PC-3 (cell line): ENCODE measurements at places on chromosomes 11 and 22. TPM values are rescaled to one million over a fixed set of nuclear protein-coding genes. Genes with fewer than 3 reads are reported as not detected.

Gene TRPM5
- total RNA-seq: 0.06 TPM in 1 of 2 replicates, not detected in the other

DNA sequence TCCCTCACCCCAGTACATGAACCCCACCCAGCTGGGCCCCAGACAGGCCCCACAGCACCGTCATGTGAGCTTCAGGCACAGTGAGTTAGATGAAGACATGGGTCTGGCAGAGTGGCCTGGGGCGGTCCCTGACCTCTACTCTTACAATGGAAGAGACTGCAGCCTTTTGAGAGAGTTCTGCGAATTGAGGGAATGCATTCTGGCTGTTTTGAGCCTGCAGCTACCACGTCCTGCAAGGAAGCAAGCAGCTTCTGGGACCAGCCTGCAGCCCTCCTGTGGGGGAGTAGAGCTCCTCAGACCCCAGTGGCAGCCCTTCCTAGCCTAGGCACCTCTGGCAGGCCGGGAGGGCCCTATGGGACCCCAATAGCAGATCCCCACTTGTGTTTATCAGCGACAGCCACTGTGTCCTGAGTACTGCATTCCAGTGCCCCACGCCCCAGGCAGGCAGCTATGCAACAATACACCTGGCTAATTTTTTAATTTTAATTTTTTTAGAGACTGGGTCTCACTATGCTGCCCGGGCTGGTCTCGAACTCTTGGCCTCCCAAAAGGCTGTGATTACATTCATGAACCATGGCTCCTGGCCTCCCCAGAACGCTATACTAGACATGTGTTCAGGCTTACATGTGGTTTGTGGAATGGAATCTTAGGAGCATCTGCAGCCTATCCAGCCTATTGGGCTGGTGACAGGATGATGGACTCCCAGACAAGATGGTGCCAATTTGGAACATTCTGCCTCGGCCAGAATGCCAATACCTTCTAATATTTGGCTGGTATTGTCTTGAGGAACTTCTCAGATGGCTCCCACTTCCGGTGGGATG lies 717 bp upstream of the SLC7A4 start:
- no peaks in the 10 kb centered on the region for H3K27me3 ChIP-seq
- no peaks in the 10 kb centered on the region for H3K4me1 ChIP-seq
- DNase-seq: no peak
- no peak overlapping the region for H3K27ac ChIP-seq
- H3K36me3 ChIP-seq: no peaks in the 10 kb centered on the region

DNA sequence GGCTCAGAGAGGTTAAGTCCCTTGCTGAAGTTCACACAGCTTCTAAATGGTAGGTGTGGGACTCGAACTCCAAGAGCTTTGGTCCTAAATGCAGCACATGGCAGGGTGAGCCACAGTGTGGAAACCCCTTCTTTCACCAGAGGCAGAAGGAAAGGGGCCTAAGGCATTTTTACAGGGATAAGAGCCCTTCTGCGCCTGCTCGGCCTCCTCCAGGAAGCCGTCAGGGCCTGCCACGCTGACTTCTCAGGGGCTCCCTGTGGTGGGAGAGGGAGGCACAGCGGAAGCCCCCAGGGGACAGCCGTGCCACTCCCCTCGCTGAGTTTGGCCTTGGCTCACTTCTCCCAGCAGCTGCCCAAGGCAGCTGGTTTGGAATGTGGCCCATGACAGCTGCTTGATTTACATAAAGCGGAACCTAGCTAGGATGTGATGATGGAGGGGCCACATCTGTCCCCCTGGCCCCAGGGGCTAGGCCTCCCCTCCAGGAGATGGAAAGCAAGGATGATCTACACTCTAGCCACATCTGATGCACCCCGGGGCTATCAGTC lies 35.4 kb downstream of the CD82 start:
- no peak overlapping the region for H3K27ac ChIP-seq
- DNase-seq: no peak
- H3K4me3 ChIP-seq: no peak overlapping the region
- H3K27me3 ChIP-seq: no peaks in the 10 kb centered on the region

Gene CABP4
- total RNA-seq: 0.55 TPM in 1 of 2 replicates, not detected in the other

GRCh38 chr11:117908109-117908895 lies 20.9 kb downstream of the TMPRSS13 start:
- no peaks in the 10 kb centered on the region for H3K36me3 ChIP-seq
- peaks cover 5% of the 10 kb centered on the region for H3K4me1 ChIP-seq
- DNase-seq: no peak
- peaks cover 44% of the 10 kb centered on the region for H3K27me3 ChIP-seq
- no peak overlapping the region for H3K27ac ChIP-seq
- no peak overlapping the region for H3K4me3 ChIP-seq

DNA sequence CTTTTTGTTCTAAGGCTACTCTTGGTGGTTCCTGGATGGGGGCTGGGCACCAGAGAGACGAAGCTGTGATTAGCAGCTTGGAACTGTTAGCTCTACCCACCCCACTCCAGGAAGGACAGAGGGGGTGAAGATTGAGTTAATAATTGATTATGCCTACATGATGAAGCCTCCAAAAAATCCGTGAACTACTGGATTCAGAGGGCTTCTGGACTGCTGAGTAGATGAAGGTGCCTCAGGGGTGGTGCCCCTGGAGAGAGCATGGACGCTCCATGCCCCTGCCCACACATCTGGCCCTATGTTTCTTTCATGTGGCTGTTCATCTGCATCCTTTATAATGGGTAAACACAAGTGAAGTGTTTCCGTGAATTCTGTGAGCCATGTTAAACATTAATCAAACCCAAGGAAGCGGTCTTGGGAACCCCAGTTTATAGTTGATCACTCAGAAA lies 47.3 kb upstream of the CYP2D6 start:
- H3K4me1 ChIP-seq: no peaks in the 10 kb centered on the region
- no peaks in the 10 kb centered on the region for H3K36me3 ChIP-seq
- no peak overlapping the region for H3K4me3 ChIP-seq

Gene TMPRSS13
- 2.2 and 2.9 TPM in 2 replicates for total RNA-seq

Gene FAM111B
- 22.5 and 26.7 TPM in 2 replicates for total RNA-seq

DNA sequence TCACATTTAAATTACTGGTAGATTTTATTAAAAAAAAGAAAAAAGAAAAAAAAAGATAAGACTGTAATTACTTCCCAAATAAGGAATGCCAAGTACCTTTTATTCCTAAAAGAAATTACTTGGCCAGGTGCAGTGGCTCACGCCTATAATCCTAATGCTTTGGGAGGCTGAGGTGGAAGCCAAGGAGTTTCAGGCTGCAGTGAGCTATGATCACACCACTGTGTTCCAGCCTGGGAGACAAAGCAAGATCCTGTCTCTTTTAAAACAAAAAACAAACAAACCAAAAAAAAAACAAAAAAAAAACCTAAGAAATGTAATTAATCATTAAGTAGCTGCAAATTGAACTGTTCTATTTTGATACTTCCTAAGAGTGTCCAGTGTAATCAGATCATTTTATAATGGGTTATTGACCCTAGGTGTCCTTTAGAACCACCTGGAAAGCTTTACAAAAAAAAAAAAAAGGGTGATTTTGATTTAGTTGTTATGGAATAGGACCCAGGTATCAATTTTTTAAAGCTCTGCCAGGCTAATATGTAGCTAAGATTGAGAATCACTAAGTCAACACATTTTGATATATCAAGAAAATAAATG lies 10.8 kb downstream of the LIN7C start:
- H3K27ac ChIP-seq: no peak overlapping the region
- no peak overlapping the region for H3K4me3 ChIP-seq
- peaks cover 49% of the 10 kb centered on the region for H3K36me3 ChIP-seq

Gene SLC35F2
- total RNA-seq: 190 and 210 TPM in 2 replicates

DNA sequence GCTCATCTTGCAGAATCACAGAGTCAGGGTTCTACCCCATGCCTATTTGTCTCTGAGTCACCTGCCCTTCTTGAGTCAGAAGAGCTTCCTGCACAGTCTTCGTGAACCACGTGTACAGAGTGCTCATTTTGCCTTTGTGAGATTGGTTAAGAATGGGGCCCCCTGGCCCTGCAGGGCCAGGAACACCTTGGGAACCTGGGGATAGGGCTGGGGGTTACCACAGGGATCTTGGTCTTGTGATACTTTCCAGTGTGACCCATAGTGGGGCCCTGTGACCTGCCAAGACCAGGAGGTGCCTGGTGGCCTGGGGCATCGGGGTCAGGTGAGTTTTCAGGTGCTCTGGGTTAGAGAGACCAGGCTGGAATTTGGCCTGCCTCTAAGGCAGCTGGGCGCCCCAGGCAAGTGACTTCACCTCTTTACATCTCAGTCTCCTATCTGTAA lies 9.4 kb downstream of the TMPRSS13 start:
- H3K4me3 ChIP-seq: no peak overlapping the region
- no peak overlapping the region for H3K27ac ChIP-seq
- H3K36me3 ChIP-seq: no peaks in the 10 kb centered on the region
- peaks cover 65% of the 10 kb centered on the region for H3K27me3 ChIP-seq
- H3K4me1 ChIP-seq: no peaks in the 10 kb centered on the region
- DNase-seq: peak; percentile 35

Gene HEPHL1
- total RNA-seq: 3.3 and 4.4 TPM in 2 replicates

Gene OR2AG1
- not detected in 2 replicates for total RNA-seq

- H3K27me3 ChIP-seq: peaks cover 22% of the 10 kb centered on the region; the same call in 1 of the 2 replicates
- H3K36me3 ChIP-seq: no peaks in the 10 kb centered on the region
These were observed 309.1 kb upstream of the C11orf87 start for GRCh38 chr11:109112821-109113280.

- H3K4me3 ChIP-seq: no peak overlapping the region
- no peak overlapping the region for H3K27ac ChIP-seq
- H3K36me3 ChIP-seq: no peaks in the 10 kb centered on the region
- H3K4me1 ChIP-seq: no peaks in the 10 kb centered on the region
These were observed 46.1 kb upstream of the SYN3 start for GRCh38 chr22:33104147-33104854.

Gene TPBGL
- not detected in 2 replicates for total RNA-seq

GRCh38 chr11:110177086-110177456 lies 83.9 kb downstream of the ZC3H12C start:
- no peak overlapping the region for H3K4me3 ChIP-seq
- no peaks in the 10 kb centered on the region for H3K4me1 ChIP-seq
- H3K27me3 ChIP-seq: no peaks in the 10 kb centered on the region
- H3K36me3 ChIP-seq: no peaks in the 10 kb centered on the region
- H3K27ac ChIP-seq: no peak overlapping the region

- H3K36me3 ChIP-seq: no peaks in the 10 kb centered on the region
- peak overlapping the region; percentile 62 for H3K4me3 ChIP-seq
- H3K27me3 ChIP-seq: no peaks in the 10 kb centered on the region
- peak overlapping the region; percentile 86 for H3K27ac ChIP-seq
- H3K4me1 ChIP-seq: peaks cover 24% of the 10 kb centered on the region
These were observed 1.4 kb downstream of the CCDC73 start for GRCh38 chr11:32792948-32793475.

Gene FAM83F
- total RNA-seq: 5.5 and 9.2 TPM in 2 replicates

- no peak overlapping the region for H3K27ac ChIP-seq
- no peak for DNase-seq
- H3K4me3 ChIP-seq: no peak overlapping the region
- no peaks in the 10 kb centered on the region; the same call in 1 of the 2 replicates for H3K36me3 ChIP-seq
These were observed 8.2 kb upstream of the TSSC4 start for GRCh38 chr11:2392241-2392959.

GRCh38 chr11:9741260-9741659 lies 77.4 kb downstream of the SWAP70 start:
- H3K27ac ChIP-seq: no peak overlapping the region
- no peak for DNase-seq
- peaks cover 13% of the 10 kb centered on the region for H3K4me1 ChIP-seq
- H3K36me3 ChIP-seq: 0 out of 2 replicates have a peak, but pooled peaks cover 2% of the 10 kb centered on the region
- no peaks in the 10 kb centered on the region for H3K27me3 ChIP-seq

DNA sequence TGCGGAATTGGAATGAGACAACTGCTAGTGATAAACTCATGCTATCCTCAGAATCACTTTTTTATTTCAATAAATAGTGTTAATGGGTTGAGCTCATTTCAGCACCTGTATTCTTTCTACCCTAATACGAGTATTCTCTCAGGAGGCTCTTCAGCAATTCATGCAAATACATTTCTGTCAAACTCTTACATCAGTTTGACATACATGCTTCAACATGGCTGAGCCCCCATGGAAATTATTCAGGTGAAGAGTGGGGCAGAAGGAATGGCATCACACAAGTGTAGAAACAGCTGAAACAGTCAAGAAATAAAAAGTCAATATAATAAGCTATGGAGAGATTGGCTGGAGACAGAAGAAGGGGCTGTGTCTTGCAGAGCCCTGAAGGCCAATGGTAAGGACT lies 77.8 kb upstream of the SNX19 start:
- no peak overlapping the region for H3K27ac ChIP-seq
- H3K27me3 ChIP-seq: no peaks in the 10 kb centered on the region
- DNase-seq: no peak
- no peaks in the 10 kb centered on the region for H3K36me3 ChIP-seq

DNA sequence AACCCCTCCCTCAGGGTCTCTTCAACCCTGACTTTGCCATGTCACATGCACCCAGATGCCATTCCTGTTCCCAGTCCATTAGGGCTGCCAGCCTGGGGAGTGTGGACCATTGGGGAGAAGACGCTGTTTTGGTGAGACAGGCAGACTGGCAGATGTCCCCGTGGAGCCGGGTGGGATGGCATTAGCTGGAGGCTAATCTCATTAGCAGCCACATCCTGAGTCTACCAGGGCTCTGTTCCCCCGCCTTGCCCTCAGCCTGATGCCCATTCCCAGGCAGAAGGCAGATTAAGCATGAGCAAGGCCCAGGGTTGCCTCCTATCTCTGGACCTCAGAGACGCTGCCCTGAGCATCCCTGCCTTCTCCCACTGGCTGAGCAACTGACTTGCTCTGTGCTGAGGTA lies 46.4 kb upstream of the ALX4 start:
- H3K27ac ChIP-seq: no peak overlapping the region
- H3K4me1 ChIP-seq: no peaks in the 10 kb centered on the region; the same call in 1 of the 2 replicates
- H3K27me3 ChIP-seq: peaks cover 20% of the 10 kb centered on the region
- no peaks in the 10 kb centered on the region for H3K36me3 ChIP-seq

- H3K4me1 ChIP-seq: no peaks in the 10 kb centered on the region
- no peaks in the 10 kb centered on the region for H3K36me3 ChIP-seq
- no peak overlapping the region for H3K4me3 ChIP-seq
- DNase-seq: peak; percentile 41
- H3K27me3 ChIP-seq: no peaks in the 10 kb centered on the region
These were observed 92.4 kb downstream of the KCNC1 start for GRCh38 chr11:17827006-17827405.

- H3K4me3 ChIP-seq: no peak overlapping the region
- no peaks in the 10 kb centered on the region for H3K36me3 ChIP-seq
- no peak overlapping the region for H3K27ac ChIP-seq
- peaks cover 9% of the 10 kb centered on the region for H3K4me1 ChIP-seq
These were observed 455.8 kb downstream of the MIAT start for GRCh38 chr22:27113211-27113635.

DNA sequence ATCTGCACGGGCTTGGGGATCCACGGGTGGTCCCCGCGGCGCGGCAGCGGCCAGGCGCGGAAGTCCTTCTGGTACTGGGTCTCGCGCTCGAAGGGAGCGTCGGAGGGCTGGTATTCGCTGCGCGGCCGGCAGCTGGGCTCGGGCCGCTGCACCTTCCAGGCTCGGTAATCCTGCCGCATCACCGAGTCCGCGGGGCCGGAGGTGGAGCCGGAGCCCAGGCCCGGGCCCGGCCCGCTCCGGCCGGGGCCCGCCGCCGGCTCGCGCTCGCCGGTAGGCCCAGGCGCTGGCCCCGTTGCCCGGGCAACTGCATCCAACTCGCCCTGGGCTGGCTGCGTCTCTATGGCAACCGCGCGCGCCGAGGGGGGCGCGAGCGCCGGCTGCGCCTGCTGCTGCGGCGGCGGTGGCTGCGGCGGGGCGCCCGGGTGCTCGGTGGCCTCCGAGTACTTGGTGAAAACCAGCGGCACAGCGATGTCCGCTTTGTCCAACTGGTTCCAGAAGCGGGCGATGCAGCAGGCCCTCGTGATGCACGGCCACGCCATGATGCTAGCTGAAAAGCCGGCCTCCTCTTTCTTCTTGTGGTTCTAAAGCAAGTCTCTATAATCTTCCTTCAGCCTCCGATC lies 897 bp downstream of the MAP6 start:
- H3K36me3 ChIP-seq: no peaks in the 10 kb centered on the region
- peaks cover 30% of the 10 kb centered on the region for H3K27me3 ChIP-seq
- H3K27ac ChIP-seq: no peak overlapping the region
- 0 out of 2 replicates have a peak, but pooled peaks cover 4% of the 10 kb centered on the region for H3K4me1 ChIP-seq

- no peaks in the 10 kb centered on the region for H3K27me3 ChIP-seq
- no peak overlapping the region for H3K4me3 ChIP-seq
- H3K27ac ChIP-seq: peak overlapping the region; percentile 7
- DNase-seq: peak; percentile 74
- H3K4me1 ChIP-seq: peaks cover 43% of the 10 kb centered on the region
These were observed 48.2 kb downstream of the UBASH3B start for GRCh38 chr11:122703541-122704272.

Gene TRIM6
- 10.1 and 12.6 TPM in 2 replicates for total RNA-seq
